ENCODE measurements at places on chromosomes 1 and 21. TPM values are rescaled to one million over a fixed set of nuclear protein-coding genes. Genes with fewer than 3 reads are reported as not detected.
A peak's percentile ranks its signal among the peaks of the same experiment; 100 is the strongest.

- DNase-seq, result no peak
Measured at GRCh38 chr1:4485398-4485797, 169.0 kb upstream of the AJAP1 start.

SLC6A17 gene
- total RNA-seq, result 3.2 TPM

TCHHL1 gene
- total RNA-seq, result not detected

DNA sequence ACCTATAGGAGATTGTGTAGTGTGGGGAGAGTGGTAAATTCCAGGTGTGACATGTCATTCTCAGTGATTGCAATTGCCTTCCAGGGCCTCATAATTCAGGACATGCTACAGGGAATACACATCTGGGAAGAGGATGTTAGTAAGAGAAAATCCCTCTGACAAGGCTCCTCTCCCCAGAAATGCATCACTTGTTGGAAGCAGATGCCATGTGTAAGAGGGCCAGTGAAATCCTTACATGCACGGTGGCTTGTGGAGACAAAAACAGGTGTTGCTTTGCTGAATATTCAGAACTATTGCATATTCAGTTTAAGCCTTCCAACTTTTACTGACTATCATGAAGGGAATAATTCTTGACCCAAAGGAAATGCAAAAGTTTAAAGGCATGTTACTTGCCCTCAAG, 503.4 kb downstream of the NEGR1 start:
- no peak for DNase-seq

DNA sequence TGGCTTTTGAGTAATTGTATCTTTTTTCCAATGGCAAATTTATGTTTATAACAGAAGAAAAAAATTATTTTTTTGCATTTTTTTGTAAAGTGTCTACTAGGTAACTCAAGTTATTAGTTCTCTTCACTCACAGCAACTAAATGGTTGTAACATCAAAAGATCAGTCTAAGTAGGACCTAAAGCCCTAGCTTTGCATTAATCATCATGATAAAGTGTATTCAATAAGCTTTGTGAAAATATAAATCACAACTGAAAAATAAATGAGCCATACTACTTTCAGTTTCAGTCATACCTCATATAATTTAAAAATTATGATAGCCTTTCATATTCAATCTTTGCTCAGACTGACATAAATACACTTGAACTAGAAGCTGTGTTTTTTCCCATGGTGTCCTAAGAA, 6.9 kb downstream of the TAF5L start:
- no peak for DNase-seq

CA6 gene
- total RNA-seq, result not detected

DNA sequence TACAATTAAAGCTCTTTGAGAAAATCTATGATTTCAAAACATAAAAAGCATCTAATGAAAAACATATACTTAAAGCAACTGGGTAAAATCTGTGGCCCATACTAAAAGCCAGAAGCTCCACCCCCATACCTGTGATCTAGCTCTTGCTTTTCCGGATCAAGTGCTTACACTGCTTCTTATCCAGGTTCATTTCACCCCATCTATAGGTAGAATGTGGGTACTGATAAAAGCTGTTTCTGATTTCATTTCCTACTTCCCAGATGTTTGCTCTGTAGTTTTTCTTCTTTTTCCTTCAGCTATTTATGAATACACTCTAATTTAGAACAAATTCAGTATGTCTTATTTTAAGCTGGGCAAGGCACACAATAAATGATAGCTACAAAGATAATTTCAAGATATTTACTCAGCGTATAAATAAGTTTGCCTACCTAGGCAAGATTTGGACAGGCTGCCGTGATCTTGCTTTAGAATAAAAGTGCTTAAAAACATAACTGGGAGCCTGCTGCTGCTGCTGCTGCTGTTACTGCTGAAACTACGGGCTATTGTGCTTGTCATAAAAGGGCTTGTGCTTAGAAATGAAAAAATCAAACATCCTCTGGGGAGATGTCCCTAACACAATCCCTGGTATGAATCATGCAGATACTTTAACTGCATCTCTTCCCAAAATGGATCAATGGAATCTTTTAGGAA, 2.1 kb downstream of the SIPA1L2 start:
- peak; percentile 73 for DNase-seq

- DNase-seq, result no peak
Measured at GRCh38 chr1:163974120-163974519, 584.9 kb upstream of the PBX1 start.

DNA sequence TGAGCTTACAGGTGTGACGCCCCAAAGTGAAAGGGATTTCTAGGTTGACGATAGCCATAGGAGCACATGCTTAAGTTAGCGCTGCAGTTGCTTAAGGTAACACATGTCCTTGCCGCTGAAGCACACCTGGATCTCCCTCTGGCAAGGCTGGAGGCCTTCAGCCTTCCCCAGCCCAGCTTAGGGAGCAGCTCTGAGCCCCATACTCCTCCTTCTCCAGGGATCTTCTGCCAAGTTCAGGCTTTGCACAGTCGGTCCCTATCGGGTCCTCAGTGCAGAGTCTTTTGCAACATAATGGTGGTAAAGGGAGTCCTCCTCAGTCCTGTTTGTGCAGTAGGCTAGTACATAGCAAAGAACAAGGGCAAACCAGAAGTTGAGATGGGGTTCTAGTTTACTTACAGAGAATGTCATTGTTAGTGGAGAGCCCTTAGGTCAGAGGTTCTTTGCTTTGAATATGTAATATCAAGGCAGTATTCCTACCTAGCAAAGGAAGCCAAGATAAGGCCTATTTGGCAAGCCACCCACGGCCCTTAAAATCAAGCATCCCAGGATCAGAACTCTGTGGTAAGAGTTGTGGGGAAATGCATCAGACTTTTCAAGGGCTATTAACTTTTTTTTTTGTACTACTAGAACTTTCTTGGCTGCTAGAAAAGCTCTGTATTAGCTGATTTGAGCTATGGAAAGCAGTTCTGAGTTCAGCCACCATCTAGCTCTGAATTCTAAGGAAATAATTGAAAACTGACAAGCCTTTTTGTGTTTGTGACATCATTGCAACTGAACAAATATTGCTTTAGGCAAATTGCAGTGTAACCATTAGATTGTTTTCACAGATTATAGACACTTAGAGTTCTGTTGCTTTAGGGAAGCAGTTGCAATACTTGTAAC, 1.4 kb downstream of the EVA1C start:
- DNase-seq, result no peak
